ENCODE measurements at places on chromosomes 3 and 15.

- DNase-seq = no peak
These were observed 54.1 kb downstream of the EXOG start for GRCh38 chr3:38549957-38550840.

GRCh38 chr15:73802431-73803041 lies 49.4 kb upstream of the INSYN1 start:
- DNase-seq = no peak

DNA sequence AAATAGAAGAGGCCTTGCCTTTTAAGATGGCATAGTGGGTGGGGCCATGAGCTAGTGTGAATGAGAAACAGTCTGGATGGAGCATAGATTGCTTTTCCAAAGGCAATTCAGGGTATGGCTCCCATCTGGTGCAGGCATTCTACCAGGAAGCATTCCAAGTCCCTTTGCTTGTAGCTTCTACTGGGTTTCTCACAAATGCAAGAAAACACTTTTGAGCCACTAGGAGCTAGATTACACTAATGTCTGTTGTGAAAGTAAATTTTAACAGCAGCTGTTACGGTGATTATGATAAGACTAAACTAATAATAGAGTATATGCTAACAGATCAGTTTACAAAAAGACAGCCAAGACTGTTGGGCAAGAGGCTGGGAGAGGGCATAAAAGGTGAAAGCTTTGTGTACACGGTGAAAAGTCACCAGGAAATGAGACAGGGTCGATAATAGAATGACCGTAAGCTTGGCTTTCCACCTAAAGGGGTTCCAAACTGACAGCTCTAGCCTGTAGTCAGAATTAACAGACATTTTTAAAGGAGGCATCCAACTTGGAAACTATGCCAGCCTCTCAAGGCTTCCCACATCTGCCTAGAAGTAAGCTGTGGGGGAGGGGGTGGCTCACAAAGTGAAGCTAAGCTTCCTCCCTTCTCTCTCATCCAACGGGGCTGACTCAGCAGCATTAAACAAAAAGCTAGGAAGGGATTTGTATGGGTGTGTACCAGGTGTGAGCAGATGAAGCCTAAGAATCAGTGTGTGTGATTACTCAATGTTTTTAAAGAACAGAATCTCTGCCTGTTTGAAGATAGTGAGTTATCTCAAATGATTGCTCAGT lies 61.1 kb upstream of the GPD1L start:
- peak; percentile 96 for DNase-seq

GRCh38 chr3:53715815-53716483 lies 130.3 kb downstream of the CHDH start:
- no peak for DNase-seq

DNA sequence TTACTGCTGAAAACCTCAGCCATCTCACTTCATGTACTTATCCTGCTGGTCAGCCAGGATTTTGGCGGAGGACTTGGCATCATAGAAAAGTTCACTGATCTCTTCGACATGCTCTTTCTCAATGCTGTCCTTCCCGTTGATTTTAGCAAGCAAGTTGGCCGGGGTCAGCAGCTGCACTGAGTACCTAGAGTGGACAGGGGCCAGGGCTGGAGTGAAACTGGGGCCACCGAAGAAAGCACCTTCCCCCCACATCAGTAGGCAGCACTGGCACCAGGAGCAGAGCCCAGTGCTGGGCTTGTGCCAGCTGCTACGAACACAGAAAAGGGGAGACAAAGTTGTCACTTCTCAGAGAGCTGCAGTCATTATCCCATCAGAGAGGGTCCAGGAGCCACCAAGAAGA lies 29.0 kb downstream of the SEC61A1 start:
- DNase-seq = no peak

DNA sequence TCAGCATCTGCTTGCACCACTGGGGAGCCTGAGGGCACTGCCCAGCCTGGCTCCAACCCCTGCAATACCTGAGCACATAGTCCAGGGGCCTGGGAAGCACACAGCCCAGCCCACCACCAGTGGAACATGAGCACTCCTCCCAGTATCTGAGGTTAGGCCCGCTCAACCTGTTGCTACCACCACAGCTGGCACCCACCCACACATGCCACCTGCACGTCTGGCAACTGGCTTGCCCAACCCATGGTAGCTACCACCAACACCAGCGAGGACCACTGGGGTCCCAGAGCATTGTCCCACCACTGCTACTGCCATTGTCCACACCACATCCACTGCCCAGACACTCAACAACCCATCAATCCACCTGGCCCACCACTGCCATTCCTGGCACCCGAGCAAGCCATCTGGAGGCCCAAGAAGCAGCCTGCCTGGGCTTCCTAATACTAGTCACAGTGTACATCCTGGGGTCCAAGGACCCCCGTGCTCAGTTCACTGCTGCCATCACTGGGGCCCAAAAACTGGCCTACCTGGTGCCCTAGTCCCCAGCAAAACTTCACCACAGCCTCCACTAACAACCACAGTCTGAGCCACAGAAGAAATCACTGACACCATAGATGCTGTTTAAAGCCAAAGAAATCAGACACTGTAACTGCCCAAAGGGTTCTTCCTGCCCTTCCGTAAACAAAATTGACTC lies 62.1 kb upstream of the TBC1D23 start:
- DNase-seq = no peak

GRCh38 chr15:74307827-74308811 lies 59.3 kb downstream of the CYP11A1 start:
- DNase-seq = peak; percentile 71

GRCh38 chr3:99765042-99765942 lies 52.4 kb upstream of the CMSS1 start:
- DNase-seq = no peak

DNA sequence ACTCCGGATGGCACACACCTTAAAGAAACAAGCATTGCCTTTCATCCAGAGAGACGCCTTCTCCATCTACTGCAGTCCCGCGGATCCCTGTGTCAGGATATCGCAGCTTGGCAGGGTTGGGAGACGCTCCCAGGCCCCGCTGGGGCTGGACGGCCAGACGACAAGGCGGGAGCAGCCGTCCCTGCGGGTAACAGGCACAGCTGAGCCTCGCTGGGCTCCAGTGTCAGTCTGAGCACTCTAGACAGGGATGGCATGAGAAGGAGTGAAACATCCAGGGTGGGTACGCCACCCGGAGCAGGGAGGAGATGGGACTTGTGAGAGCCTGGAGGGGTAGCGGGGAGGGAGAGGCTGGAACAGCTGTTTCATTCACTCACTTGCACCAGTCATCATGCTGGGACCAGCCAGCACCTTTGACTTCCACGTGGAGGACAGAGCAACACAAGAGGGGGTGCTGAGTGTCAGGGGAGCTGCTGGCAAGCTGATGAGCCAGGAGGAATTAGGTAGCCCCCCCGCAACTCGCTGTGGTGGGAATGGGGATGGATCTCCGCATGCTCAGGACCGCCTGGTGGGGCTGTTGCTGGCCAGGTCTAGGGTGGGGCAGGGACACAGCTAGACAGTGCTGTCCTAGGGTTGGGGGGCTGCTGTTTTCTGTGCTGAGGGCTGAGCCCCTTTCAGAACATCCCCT lies 31.6 kb upstream of the SNRPA1 start:
- no peak for DNase-seq

DNA sequence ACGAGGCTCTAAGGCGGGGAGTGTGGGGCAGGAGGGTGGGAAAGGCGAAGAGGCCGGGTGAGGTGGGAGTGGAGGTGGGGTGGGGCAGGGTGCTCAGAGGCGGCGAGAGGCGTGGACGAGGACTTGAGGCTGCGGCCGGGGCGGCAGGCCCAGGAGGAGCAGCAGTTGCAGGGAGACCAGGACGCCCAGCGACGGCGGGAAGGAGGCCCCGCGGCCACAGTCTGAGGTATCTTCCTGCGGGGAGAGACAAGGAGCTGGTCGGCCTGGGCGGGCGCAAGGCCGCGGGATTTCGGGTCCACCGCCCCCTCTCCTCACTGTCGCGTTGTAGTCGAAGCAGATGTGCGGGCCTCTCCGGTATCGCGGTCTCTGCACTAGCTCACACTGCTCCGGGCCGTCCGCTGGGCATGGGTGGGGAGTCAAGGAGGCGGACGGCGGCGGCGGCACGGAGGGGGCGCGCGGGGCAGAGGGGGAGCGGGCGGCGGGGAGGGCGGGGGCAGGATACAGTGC lies 5.3 kb upstream of the TMEM115 start:
- DNase-seq = no peak

DNA sequence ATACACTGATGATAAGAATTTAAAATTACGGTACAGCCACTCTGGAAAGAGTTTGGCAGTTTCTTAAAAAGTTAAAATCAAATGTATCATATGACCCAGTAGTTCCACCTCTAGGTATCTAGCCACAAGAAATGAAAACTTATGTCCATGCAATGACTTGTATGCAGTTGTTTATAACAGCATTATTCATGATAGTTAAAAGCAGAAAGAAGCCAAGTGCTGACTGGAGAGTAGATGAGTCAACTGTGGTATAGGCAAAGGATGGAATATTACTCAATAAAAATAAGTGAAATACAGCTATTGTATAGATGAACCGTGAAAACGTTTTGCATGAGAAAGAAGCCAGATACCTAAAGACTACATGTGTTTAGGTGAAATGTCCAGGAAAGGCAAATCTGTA lies 14.8 kb downstream of the GPR87 start:
- peak; percentile 83 for DNase-seq

DNA sequence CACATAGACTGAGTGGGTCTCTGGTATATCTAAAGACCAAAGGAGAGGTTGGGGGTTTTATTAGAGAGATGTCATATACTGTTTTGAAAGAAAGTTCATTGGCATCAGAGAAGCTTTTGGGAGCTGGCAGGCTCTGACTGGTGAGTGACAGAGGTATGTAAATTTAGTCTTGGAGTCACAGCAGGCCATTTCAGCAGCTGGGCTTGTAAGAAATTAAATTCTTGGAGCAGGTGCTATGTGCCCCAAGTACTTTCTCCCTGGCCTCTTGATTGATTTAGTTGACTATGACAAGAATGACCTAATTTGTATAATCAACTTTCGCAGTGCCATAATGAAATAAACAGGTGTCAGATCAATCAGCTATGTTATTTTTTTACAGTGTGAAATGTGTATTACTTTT lies 47.8 kb upstream of the CDAN1 start:
- DNase-seq = no peak

- DNase-seq = no peak
These were observed 186.6 kb upstream of the NSMCE3 start for GRCh38 chr15:29456255-29456654.

DNA sequence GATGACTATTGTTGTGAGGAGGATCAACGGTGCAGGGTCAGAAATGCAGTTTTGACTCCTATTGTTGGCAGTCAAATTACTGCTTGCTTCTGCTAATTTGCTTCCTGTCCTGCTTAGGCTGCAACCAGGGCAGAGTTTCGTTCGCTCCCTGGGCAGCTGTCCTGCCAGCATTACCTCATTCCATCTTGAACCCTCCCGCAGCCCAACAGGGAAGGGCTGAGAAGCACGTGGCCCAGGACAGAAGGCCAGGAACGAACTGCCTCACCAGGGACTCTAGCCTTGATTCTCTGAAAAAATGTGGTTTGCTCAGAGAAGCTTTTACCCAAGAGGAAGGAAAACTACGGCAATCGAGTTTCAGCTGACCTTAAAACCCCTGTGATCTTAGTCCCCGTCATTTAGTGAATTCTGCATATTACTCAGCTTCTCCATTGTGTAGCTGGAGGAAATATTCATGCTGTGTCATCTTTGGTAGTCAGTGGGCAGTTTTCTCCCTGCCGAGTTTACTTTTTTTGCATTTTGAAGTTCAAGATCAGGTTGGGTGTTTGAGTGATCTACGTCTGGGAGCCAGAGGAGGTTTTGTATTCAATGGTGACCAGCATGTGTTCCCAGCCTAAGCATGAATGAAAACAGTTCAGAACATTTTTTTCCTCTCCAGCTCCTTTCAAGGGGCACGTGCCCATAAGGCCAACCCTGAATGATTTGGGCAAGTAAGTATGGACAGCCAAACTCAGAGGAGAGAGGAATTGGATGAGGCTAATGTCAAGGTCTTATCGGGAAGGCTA lies 23.0 kb downstream of the TLNRD1 start:
- peak; percentile 24 for DNase-seq

- DNase-seq = no peak
These were observed 167.6 kb upstream of the COL8A1 start for GRCh38 chr3:99470841-99471240.

DNA sequence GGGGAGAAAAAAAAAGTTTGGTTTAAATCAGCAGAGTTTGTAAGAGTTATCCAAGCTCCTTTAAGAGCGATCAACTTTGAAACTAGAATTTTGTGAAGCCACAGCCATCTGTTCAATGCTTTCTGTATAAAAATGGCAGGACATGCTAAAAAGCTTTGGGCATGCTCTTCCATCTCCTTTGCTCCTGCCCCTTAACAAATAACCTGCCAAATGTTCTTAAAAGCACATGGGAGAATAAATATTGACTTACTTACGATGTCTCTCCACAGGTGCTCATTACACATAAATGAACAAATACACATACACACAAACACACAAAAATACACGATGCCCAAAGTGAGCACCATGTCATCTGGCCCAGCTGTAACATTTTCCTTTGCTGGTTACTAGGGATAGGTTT lies 211.8 kb upstream of the DPH6 start:
- DNase-seq = no peak

- no peak for DNase-seq
These were observed 3.4 kb downstream of the ANKRD28 start for GRCh38 chr3:15794303-15794771.

DNA sequence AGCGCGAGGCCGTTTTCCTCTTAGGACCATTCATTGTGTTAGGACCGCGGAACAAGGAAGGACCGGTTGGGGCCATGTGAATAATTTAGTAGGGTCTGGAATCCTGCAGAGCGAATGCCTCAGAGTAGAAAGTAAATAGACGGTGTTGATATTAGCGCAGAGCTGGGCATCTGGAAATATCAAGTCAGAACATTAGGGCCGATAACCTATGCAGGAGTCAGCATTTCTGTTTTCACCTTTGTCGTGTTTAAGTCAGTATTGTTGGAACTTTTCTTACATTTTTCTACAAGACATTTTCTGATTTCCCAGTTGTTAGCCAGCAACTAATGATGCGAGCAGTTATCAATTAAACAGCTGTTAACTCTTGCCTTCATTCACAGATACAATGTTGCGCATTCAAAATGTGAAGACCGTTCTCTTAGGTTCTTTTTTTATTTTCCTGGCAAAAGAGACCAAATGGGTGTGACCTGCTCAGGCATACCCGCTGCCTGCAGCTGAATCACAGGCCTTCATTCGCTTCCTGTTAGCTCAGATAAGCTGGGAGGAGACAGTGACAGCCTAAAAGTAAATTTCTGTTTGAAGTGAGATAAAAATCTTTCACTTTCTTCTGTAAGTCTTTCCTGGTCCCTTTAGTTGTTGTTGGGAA lies 966 bp upstream of the PKM start:
- peak; percentile 86 for DNase-seq

DNA sequence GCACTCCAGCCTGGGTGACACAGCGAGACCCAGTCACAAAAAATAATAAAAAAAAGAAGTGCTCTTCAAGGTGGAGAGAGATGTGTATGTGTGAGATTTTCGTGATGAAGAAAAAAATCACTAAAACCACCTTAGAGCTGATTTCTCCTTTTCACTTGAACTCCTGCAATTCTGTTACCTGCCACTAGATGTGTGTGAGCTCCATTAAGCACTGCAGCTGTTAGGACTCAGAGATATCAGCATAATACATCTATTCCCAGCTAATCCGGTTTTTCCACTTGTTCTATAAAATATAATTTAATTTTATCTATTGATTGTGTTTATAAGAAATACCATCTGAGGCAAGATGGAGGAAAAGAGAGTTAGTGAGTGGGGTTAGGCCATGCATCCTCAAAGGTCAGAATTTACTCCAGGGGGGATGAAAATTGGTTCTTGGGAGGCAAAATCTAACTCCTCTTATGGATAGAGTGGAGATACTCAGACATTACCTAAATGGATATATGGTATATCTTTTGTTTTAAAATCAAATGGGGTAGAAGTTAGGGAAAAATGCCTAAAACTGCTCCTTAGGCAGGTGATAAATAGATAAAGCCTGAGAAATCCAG lies 152.7 kb downstream of the IL20RB start:
- DNase-seq = peak; percentile 43

Data from epithelial cell of esophagus (primary cell).